ENCODE measurements at places on chromosomes 4 and X.

DNA sequence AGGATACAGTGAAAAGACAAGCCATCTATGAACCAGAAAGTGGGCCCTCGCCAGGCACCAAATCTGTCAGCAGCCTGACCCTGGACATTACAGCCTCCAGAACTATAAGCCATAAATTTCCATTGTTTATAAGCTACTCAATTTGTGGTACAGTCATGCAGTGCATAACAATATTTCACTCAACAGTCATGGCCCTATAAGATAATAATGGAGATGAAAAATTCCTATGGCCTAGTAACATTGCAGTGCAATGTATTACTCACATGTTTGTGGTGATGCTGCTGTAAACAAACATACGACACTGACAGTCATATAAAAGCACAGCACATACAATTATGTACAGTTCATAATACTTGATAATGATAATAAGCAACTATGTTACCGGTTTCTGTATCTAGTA is 17.1 kb upstream of the TLR1 start:
- peak; percentile 19 for DNase-seq

- peak; percentile 13 for DNase-seq
Observed at GRCh38 chrX:110992611-110993010, 103.4 kb upstream of the PAK3 start.

- DNase-seq, result no peak
Observed at GRCh38 chrX:39893417-39894338, 204.1 kb downstream of the BCOR start.

- DNase-seq, result no peak
Observed at GRCh38 chr4:181438641-181439040, 804.6 kb upstream of the TENM3 start.

- DNase-seq, result no peak
Observed at GRCh38 chr4:132660181-132660580, 488.9 kb upstream of the PCDH10 start.

- no peak for DNase-seq
Observed at GRCh38 chr4:112225157-112225556, 6.4 kb upstream of the AP1AR start.

DNA sequence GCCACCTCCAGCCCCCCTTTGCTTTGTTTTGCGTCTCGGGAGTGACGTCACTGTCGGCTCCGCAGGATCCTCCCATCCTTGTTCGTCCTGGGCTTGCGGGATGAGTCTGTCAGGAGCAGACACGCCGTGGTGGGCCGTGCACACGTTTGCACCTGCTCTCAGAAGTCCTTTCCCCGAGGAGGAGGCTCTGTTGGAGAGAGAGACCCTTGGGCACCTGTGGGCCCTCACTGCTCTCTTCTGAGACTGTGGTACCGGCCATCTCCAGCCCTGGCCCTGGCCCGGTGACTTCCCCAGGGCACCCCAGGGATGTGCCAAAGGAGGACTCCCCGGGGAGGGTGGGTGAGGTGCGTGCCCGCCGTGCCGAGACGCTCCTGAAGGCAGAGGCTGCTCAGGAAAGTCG is 76.1 kb upstream of the PPP2R3B start:
- DNase-seq, result no peak

DNA sequence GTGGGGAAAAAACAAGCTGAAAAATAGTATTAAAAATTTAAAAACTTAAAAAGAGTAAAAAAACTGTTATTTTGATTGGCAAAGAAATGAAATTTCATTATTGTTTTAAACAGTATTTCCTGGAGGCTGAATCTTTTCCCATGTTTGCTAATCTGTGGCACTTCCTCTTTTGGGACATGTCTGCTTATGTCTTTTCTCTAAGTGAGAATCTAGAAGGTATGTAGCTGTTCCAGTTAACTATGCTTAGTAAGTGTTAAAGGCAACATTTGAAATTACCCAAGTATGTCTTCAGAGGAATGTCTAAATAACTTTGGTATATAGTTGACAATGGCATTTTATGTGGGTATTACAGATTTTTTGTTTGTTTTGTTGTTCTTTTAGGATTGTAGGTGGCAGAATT is 81.6 kb upstream of the TBC1D9 start:
- DNase-seq, result peak; percentile 14

GRCh38 chr4:145730026-145730425 is 50.1 kb downstream of the C4orf51 start:
- DNase-seq, result no peak

DNA sequence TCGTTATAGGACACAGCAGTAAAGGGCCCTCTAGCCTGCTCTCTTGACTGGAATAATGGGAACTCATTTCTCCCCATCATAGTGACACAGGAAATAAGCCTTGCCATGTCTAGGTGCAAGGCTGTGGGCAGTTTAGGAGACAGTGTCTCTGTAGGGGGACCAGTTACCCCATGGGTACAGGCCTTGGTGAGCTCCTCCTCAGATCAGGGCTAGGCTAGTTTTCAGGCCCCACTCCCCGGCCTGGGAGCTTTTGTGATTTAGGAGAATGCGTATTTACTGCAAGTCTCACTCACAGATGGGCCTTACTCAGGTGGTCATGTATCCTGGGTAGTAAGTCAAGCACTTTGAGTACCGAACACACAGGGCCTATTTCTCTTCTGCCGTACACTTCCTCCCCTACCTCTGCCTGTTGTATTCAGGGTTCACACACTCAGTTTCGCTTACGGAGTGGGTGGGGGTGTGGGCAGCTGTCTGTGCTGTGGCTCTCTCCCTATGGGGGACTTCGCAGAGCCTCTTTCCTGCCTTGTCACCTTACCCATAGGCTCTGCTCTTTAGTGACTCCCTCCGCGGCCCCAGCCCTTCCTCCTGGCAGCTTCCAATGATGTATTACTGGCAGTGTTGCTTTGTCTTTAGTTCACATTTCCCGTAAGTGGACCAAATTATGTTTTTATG is 34.2 kb downstream of the FAM193A start:
- no peak for DNase-seq

DNA sequence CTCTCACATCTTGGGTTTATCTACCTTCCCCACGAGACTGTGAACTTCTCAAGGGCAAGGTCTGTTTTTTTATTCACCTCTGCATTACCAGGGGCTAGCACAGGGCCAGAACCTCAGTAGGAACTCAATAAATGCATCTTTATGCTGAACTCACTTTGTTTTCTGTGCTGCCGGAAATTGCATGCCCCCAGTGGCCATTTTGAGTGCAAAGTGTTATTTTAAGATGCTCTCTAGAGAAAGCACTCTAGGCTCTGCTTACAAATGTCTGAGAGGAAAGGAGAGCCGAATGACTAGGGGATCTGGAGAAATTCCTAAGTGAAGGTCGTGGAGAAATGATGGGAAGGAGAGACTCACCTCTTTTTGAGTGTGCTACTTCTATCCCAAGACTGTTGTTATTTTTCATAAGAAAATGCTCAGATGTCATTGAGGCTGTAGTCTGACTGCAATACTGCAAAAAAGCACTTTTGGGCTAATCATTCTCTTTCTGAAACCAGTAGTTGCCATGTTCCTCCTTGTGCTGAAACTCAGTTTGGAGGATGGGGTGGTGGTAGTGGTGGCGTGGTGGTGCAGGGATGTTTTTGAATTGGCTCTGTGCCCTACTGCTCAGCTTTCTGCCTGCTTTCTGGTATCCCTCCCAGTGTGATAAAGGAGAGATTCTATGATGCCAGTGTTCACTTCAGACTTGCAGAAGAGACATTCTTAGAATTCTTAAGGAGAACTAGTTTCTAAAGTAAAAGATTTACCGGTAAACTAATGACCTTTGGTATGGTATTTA is 41.3 kb downstream of the DOCK11 start:
- DNase-seq, result peak; percentile 65

DNA sequence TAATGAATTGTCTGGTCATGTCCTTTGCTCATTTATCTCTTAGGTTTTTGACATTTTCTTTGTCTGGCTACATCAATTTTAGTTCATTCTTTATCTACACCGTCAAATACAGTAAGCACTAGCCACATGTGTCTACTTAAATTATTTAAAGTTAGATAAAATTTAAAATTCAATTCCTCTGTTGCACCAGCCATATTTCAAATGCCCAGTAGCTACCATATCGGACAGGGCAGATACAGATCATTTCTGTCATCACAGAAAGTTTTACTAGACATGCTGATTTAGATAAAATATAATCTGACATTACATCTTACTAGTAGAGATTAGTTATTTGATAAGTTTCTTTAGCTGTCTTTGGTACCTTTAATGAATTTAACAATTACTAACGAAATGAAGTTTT is 61.1 kb downstream of the WDR19 start:
- DNase-seq, result no peak

GRCh38 chrX:20151689-20152088 is 10.1 kb upstream of the EIF1AX start:
- DNase-seq, result no peak

DNA sequence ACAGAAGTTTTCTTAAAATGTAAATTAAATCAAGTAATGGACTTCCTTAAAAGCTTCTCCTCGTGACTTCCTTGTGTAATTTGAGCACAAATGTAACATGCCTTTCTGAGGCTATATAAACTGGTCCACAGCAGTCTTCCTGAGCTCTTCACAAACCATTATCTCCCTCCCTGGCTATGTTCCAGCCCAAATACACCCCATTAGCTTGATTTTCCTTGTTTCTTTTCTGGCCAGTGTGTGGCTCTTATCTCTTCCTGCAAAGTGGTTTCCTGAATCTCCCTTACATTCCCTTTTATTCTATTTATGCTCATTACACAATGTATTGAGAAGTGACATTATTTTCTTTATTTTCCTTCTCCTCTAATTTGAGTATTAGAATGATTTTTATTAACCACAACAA is 1085.3 kb upstream of the PCDH10 start:
- DNase-seq, result peak; percentile 82

DNA sequence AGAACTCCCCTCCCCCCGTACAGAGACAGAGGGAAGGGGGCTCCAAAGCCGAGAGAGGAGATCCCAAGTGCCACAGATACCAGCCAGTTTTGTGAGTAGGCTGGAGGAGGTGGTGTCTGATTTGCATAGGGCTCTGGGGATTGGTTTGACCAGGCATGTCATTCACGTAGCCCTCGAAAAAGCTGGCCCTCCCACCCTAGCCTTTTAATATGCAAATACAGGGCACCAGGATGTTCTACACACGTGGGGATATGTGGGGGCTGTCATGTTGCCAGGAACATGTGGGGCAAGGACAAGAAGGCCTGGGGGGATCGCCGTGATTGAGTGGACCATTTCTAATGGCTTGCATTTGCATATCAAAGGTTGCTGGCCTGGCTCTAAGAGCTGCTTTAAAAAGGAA is 272.9 kb downstream of the PPP1R2C start:
- no peak for DNase-seq

DNA sequence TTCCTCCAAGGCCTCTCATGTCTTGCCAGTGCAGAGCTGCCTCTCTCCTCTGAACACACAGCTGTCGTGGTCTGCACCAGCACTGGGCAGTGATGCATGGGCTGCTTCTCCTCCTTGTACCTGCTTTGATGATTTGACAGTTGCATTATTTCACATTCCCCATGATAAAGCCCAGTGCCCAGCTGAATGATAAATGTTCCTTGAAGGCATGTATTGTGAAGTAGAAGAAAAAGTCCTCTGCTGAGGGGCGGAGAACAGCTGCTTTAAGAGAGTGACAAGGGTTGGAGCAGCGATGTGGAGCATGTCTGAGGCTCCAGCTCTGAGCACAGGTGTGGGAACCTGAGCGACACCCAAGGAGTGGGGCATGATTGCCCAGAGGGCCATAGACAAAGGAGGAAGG is 21.1 kb upstream of the TRIM2 start:
- DNase-seq, result no peak

DNA sequence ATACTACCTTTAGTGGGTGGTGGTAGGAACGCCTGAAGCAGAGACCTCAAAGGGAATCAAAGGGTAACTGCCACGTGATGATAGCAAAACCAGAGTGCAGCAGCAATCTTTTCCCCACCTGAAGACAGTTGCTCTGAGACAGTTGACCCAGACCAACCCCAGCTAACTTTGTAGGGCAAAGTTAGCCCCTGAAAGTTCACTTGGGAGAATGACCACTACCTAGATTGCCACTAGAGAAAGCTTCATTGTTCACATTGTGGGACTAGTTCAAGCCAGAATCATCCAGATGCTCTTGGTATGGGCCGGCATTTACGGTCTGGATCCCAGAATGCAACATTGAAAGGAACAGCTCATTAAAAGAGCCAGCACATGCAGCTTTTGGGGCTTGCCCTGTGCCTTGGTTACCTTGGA is 4.1 kb downstream of the SEPTIN6 start:
- DNase-seq, result no peak

DNA sequence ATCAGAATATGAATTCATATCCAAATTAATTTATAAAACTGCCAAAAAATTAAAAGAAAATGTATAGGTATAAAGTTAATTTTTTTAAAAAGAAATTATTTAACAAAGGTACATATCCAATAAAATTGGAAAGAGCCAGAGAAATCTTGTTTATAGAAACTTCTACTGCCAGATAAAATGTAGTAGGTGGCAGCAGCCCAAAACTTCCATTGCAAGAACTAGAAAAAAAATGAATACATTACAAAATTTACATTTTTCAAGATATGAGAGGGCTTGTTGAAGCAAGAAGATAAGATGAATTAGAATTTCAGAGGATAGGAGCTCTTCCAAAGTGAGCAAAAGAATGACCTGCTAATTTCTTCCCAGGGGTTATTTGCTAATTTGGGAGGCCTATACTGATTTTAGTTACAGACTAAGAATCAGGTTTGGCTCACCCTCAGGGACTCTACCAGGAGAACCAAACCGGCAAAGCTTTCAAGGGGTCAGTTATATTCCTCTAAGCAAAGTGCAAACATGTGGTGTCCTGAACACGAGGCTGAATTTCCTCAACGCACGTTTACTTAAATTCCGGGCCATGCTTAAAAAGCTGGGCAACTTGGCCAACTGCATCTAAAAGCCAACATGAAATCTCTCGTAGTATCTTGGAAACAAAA is 17.5 kb downstream of the ANKRD50 start:
- DNase-seq, result peak; percentile 25

- DNase-seq, result no peak
Observed at GRCh38 chr4:147747787-147748454, 16.0 kb downstream of the ARHGAP10 start.

GRCh38 chr4:120753854-120754253 is 168.7 kb downstream of the PRDM5 start:
- no peak for DNase-seq

DNA sequence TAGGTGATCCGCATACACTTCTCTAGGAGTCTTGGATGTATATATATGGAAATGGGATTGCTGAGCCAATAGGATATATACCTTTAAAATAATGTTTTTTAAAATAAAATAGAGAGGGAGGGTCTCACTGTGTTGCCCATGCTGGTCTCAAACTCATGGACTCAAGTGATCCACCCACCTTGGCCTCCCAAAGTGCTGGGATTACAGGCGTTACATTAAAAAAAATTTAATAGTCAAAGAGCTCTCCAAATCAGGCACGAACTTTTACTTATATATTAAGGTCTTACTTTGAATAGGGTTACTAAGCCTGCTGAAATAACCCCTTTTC is 109.0 kb downstream of the GNL3L start:
- no peak for DNase-seq

GRCh38 chr4:143421609-143422008 is 84.9 kb downstream of the GAB1 start:
- no peak for DNase-seq

DNA sequence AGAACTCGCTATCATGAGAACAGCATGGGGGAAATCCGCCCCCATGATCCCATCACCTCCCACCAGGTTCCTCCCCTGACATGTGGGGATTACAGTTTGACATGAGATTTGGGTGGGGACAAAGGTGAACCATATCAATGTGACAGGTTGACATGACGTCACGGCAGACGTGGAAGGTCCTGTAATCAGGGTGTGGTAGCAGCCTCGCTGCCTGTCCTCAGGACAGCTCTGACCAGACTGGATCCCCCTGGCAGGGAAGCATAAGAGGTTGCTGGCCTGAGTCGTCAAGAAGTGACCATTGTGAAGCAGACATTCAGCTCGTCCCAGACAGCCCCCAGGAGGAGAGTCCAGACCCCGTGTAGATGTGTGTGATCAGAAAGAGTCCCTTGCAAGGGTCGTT is 104.6 kb downstream of the TNIP2 start:
- no peak for DNase-seq

- DNase-seq, result no peak
Observed at GRCh38 chr4:74968456-74969164, 35.7 kb downstream of the PARM1 start.
